ENCODE measurements at places on chromosomes 12 and 14.

DNA sequence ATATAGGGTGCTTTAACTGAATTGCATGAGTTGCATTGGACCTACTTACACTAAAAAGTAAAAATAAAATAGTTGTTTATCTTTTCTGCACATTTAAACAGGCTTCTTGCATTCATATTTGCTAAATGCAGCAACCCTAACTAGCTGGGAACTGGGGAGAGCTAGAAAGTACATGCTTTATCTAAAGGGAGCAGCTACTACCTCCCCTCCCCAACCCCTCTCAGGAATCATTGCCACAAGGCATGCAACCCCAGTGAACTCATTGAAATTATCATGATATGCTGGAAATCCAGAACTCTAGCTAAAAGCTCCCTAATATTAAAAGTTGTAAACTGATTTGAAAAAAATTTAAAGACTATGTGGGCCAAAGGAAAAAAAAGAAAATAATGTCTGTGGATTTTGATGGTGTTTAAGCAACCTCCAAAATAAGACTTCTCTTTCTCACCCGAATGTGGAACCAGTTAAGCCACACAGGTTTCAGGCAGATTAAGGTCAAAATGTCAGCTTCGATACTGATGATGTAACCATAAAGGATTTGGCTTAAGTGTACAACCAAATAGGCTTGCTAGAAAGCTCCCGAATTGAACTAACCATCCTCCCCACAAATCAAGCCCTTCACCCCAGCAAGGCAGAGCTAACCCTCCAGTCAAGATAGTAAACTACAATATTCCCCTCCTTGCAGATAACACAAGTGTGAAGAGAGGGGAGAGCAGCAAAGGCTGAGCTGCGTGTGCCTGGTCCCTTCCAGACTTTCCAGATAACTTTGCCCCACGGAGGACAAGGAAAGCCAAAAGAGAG lies 13.8 kb upstream of the POC1B start:
- DNase-seq = no peak

GRCh38 chr14:99169776-99170356 lies 102.1 kb downstream of the BCL11B start:
- DNase-seq = no peak

DNA sequence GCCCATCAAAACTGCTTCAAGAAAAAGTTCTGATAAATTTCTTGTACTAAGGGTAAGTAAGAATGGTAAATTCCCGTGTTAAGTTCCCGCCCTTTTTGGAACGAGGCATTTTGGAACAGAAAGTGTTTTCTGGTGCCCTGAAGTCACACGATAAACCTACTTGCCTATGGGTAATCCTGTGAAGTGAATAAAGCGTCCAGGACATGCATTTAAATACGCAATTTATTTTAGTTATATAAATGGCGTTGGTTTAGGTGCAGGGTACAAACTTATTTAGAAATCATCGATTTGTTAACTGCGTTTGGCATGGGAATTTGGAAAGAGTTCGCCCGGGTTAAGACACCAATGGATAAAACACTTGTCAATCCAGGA lies 715 bp upstream of the RAP1B start:
- DNase-seq = no peak

GRCh38 chr14:21112255-21112654 lies 11.4 kb downstream of the TMEM253 start:
- no peak for DNase-seq

DNA sequence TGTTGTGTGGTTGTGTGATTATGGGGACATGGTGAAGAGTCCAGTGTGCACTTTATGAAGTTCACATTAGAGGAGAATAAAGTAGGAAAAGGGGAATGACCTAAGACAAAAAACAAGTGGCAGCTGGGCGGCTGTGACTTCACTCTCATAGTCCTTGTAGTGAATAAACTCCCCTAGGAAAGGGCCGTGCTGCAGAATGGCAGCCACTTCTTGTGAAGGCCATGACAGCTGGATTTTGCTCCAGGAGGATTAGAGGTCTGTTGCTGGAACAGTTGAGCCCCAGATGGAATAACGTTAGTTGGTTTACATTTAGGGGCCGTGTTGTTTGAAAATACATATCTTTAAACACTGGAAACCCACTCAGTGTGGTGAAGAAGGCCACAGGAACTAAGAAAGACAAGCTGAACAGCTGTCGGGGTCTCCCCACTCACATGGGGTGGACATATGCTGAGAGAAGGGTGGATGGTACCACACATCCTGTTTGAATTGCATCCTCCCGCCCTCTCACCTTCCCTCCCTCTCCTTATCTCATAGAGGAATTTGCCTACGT lies 276.9 kb downstream of the CACNA1C start:
- no peak for DNase-seq

- no peak for DNase-seq
Measured at GRCh38 chr12:27143256-27144069, 61.1 kb upstream of the C12orf71 start.

GRCh38 chr14:106850913-106851825 lies 1324.8 kb downstream of the TMEM121 start:
- no peak for DNase-seq

GRCh38 chr12:122983789-122984515 lies 3.5 kb downstream of the ARL6IP4 start:
- no peak for DNase-seq

- no peak for DNase-seq
Measured at GRCh38 chr12:93902736-93903562, 225.8 kb downstream of the CRADD start.

GRCh38 chr14:62409626-62410300 lies 635.5 kb downstream of the KCNH5 start:
- DNase-seq = no peak

- no peak for DNase-seq
Measured at GRCh38 chr14:30559638-30560091, 707 bp downstream of the G2E3 start.

- DNase-seq = no peak
Measured at GRCh38 chr12:5455045-5455444, 23.1 kb downstream of the NTF3 start.

DNA sequence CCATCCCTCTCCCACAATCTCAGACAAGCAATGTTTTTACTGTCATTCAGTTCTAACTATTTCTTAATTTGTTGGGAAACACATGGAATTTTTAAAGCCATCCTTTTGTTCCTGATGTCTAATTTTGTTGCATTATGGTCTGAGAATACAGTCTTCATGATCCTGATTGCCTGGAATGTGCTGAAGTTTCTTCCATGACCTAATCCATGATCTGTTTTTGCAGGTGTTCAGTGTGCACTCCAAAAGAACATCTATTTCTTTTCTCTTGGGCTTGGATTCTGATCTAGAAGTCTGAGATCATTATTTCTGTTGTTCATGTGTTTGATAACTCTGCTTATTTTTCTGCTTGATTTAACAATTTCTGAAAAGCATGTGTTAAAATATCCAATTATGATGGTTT lies 43.2 kb upstream of the PHC1 start:
- no peak for DNase-seq

- DNase-seq = no peak
Measured at GRCh38 chr14:55752580-55753390, 172.8 kb downstream of the KTN1 start.

DNA sequence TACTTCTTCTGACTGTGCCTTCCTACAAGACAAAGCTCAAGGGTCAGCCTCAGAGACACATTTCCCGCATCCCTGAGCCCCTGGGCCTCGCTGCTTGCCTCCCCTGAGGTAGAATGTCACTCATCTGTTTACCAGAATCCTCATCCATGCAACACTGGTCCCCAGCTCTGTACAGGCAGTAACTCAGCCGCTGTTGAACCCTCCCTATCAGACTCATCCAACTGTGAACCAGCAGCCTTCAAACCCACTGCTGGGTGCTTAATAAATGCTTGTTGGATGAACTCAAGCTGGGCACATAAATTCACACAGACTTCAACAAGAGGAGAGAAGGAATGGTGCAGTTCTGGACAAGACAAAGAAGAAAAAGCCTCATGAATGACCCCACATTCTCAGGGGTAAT lies 6.1 kb downstream of the NT5DC3 start:
- no peak for DNase-seq

GRCh38 chr12:119710374-119710964 lies 42.5 kb downstream of the PRKAB1 start:
- no peak for DNase-seq

DNA sequence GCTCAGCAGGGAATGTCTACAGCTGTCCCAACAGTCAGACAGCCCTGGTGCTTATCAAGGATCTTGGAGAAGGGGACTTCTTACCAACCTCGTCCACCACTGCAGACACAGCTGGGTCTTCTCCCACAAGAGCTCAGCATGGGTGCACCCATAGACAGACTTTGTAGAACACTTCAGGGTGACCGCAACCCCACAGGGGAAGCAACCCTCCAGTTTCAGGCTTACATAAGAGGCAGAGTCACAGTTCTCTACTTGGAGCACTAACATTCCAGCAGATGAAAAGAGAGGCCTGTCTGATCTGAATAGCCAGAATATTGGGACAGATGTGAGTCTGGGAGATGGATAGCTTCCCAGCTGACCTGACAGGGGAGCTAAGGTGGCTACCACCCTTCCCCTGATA lies 3.5 kb upstream of the CLEC1A start:
- no peak for DNase-seq

- DNase-seq = no peak
Measured at GRCh38 chr12:4268329-4269181, 5.0 kb upstream of the CCND2 start.

DNA sequence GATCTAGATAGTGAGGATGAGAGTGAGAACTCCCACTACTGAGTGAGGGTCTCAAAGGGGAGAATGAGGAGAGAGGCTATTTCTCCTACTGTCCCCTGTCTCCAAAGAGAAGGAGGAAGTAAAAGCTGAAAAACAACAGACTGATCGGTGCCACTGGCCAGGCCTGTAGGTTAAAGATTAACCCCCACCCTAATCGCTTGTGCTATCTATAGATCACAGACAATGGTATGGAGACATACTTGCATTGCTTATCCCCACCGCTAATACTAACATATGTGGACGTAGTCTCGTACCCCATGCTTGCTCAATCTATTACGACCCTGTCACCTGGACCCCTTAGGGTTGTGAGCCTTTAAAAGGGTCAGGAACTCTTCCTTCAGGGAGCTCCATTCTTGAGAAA lies 777.9 kb upstream of the TMEM132C start:
- DNase-seq = no peak

GRCh38 chr12:16636435-16637055 lies 30.6 kb upstream of the LMO3 start:
- no peak for DNase-seq

- DNase-seq = no peak
Measured at GRCh38 chr12:92488735-92489134, 214.1 kb upstream of the PLEKHG7 start.

DNA sequence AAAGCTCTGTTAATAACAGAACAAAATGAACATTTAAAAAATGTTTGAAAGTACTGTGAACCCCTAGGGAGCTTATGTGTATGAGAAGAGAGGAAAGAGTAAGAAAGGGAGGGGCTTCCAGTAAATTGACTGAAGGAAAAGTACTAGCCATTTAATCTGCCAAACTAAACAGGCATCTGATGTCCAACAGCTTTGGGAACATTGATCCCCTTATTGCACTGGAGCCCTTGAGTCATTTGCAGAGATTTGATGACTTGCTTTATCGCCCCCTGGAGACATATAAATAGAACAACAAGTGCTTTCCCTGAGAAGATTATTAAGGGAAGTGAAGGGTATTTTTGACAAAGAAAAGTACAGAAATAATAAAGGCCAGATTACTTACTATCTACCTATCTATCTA lies 319.3 kb upstream of the NOVA1 start:
- DNase-seq = no peak

DNA sequence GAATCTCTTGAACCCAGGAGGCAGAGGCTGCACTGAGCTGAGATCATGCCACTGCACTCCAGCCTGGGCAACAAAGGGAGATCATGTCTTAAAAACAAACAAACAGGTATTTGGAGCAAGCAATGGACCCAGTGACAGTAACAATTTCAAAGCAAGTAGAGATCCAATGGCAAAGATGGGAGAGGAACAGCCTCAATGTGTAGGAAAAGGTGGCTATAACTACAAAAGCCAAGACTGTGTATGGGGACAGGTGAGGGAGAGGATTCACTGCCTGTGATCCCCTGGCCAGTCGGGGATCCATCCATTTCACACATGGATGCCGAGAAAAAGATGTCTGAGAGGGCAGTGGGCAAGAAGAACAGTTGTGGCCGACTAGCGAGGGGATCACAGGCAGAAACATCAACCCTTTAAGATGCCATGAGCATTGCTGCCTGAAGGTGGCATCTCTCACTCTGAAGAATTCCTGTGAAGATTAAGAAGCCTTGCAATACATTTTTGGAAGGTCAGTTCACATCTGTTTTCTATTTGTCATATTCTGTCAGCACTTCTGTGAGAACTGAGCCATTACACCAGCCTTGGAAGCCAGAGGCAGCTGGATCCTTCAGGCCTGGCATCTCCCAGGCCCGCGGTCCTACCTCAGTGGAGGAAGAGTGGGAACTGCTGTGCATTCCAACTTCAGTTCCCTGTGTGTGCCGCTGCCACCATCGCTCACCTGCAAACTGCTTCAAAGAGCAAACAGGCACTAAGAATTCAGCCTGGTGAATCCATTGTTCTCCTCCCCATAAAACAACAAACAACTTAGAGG lies 54.5 kb upstream of the FRS2 start:
- DNase-seq = no peak

DNA sequence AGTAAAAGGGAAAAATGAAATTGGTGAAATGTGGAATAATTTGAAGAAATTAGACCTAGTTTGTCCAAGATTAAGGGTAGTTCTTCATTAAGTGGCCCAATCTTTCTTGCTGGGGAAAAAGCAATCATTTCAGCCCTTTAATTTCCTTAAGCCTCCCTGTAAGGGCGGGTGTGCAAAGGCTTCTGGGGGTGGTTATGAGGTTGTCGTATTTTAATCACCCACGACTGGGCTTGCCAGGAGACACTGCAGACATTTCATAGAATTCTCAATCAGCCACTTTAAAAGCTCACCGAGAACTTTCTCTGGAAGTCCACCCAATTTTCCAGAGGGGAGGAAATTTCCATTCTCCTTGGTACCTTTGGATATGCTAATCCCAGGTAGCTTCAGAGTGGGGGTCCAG lies 43.4 kb downstream of the DLK1 start:
- peak; percentile 6 for DNase-seq

- DNase-seq = no peak
Measured at GRCh38 chr12:45244561-45245343, 28.9 kb downstream of the ANO6 start.

DNA sequence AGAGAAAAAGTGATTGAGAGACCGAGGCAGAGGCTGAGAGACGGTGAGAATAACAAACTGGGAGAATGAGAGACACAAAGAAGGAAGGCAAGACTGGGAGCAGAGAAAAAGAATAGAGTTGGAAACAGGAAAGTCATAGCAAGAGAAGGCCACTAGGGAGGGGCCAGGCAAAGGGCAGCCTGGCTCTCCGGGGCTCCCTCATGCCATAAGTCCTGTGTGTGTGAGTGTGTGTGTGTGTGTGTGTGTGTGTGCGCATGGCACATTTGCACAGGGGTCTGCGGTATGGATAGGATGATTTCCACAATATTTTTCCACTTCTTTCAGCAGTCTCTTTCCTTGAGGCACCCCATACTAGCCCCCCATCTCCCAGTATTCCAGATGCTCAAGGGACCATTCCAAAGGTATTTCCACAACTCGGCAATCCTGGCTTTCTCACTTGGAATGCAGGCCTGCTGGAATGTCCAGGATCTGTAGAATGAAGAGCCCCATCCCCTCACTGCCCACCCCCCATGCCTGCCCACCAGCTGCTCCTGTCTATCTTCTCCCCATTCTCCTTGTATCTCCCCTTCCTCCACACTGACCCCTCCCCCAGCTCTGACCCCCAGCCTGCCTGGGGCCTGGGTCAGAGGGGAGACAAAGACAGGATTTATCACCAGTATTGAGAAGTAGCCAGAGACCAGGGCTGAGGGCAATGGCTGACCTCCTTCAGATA lies 9.0 kb downstream of the GPR84 start:
- no peak for DNase-seq

GRCh38 chr12:8870586-8870985 lies 43.7 kb upstream of the PHC1 start:
- DNase-seq = no peak

All from activated CD4-positive, CD25-positive, alpha-beta regulatory T cell treated with anti-CD3 and anti-CD28 coated beads, Interleukin-2, amount 50 U/mL, for 72 hours (primary cell).